GM23248 (cell line): ENCODE measurements at places on chromosomes 3 and 15. TPM values are rescaled to one million over a fixed set of nuclear protein-coding genes. Genes with fewer than 3 reads are reported as not detected.

The WNT5A gene
- total RNA-seq, result 281 and 298 TPM in 2 replicates

The KCNAB1 gene
- not detected in 2 replicates for total RNA-seq

GRCh38 chr3:181715571-181716340, 4.0 kb downstream of the SOX2 start:
- H3K36me3 ChIP-seq, result no peaks in the 10 kb centered on the region
- H3K27ac ChIP-seq, result no peak overlapping the region
- 0 out of 2 replicates have a peak, but pooled peaks cover 5% of the 10 kb centered on the region for H3K4me1 ChIP-seq

- DNase-seq, result peak; percentile 38
- no peaks in the 10 kb centered on the region for H3K36me3 ChIP-seq
- H3K4me1 ChIP-seq, result peaks cover 73% of the 10 kb centered on the region
- H3K27me3 ChIP-seq, result no peaks in the 10 kb centered on the region
- H3K4me3 ChIP-seq, result no peak overlapping the region
Measured at GRCh38 chr15:38260077-38260476, 7.4 kb downstream of the SPRED1 start.

- H3K36me3 ChIP-seq, result no peaks in the 10 kb centered on the region
- DNase-seq, result no peak
- H3K4me1 ChIP-seq, result no peaks in the 10 kb centered on the region
- H3K27me3 ChIP-seq, result no peaks in the 10 kb centered on the region
- H3K4me3 ChIP-seq, result no peak overlapping the region
Measured at GRCh38 chr3:73245459-73245858, 184.0 kb downstream of the EBLN2 start.

DNA sequence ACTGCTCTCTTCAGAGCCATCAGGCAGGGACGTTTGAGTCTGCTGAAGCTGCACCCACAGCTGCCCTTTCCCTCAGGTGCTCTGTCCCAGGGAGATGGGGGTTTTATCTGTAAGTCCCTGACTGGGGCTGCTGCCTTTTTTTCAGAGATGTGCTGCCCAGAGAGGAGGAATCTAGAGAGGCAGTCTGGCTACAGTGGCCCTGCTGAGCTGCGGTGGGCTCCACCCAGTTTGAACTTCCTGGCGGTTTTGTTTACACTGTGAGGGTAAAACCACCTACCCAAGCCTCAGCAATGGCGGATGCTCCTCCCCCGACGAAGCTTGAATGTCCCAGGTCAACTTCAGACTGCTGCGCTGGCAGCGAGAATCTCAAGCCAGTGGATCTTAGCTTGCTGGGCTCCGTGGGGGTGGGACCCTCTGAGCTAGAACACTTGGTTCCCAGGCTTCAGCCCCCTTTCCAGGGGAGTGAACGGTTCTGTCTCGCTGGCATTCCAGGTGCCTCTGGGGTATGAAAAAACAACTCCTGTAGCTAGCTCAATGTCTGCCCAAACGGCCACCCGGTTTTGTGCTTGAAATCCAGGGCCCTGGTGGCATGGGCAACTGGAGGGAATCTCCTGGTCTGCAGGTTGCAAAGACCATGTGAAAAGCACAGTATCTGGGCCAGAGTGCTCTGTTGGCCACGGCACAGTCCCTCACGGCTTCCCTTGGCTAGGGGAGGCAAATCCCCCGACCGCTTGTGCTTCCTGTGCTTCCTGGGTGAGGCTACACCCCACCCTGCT, 21.1 kb upstream of the ST6GAL1 start:
- H3K27ac ChIP-seq, result no peak overlapping the region
- H3K4me3 ChIP-seq, result no peak overlapping the region
- no peaks in the 10 kb centered on the region for H3K36me3 ChIP-seq
- peaks cover 6% of the 10 kb centered on the region; the same call in 1 of the 2 replicates for H3K27me3 ChIP-seq

DNA sequence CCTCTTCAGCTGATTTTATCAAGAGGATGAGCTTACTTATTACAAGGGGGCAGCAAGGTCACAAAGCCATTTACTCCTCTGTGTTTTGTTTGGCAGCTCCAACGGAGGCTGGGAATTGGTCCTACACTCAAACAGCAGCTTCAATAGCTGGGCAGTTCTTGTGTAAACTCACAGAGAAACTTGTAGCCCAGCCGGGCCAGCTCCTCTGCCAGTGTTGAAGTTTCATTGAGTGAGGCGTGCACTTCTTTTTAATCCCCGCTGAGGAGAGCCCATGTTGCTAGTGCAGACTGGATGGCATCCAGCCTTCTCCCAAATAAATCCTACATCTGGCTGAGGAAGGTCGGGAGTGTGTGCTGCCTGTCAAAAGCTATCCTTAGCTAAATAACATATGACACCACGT, 59.5 kb downstream of the BFSP2 start:
- H3K4me1 ChIP-seq, result no peaks in the 10 kb centered on the region
- no peak overlapping the region for H3K27ac ChIP-seq
- no peaks in the 10 kb centered on the region for H3K36me3 ChIP-seq
- no peaks in the 10 kb centered on the region; the same call in 1 of the 2 replicates for H3K27me3 ChIP-seq
- DNase-seq, result peak; percentile 13
- H3K4me3 ChIP-seq, result no peak overlapping the region
